ENCODE measurements at places on chromosomes 3 and 15. TPM values are rescaled to one million over a fixed set of nuclear protein-coding genes. Genes with fewer than 3 reads are reported as not detected.

DNA sequence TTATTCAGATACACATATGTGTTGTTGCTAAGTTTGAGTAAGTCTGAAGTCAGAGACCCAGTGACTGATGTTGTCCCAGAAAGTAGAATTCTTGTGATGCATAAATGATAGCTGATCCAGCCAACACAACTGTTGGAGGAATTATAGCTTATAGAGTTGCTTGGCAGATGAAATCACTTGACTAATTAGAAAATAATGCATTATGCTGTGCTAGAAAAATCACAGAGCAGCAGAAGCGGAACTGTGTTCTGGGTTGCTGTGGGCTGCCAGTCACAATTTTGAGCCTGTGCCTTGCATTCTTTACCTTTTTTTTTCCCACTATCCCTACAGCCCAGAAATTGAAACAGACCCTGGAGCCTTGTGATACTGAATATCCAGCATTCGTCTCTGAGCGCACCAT is 90.0 kb upstream of the LRTM1 start:
- DNase-seq: no peak

GRCh38 chr3:61078048-61078752 is 173.1 kb downstream of the FHIT start:
- DNase-seq: no peak

Gene FAM240A
- not detected for total RNA-seq

Gene NRROS
- 1.2 TPM for total RNA-seq

- DNase-seq: no peak
Measured at GRCh38 chr3:10753964-10754363, 62.1 kb upstream of the SLC6A11 start.

Gene TMCO5A
- total RNA-seq: not detected

DNA sequence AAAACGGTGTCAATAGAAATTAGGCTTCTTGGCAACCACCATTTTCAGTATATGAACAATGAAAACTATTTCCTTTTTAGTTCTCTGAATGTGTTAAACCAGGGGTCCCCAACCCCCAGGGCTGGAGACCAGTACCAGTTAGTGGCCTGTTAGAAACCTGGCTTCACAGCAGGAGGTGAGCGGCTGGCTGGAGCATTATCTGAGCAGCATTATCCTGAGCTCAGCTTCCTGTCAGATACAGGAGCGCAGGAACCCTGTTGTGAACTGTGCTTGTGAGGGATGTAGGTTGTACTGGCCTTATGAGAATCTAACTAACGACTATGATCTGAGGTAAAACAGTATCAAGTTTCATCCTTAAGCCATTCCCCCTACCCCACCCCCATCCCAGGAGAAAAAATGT is 328.7 kb downstream of the ZBBX start:
- no peak for DNase-seq

- no peak for DNase-seq
Measured at GRCh38 chr3:69723389-69723788, 15.9 kb upstream of the MITF start.

GRCh38 chr3:43213631-43214030 is 72.7 kb upstream of the SNRK start:
- DNase-seq: no peak

Gene OR5AC2
- total RNA-seq: not detected
